ENCODE measurements at places on chromosomes 16 and 17. TPM values are rescaled to one million over a fixed set of nuclear protein-coding genes. Genes with fewer than 3 reads are reported as not detected.

SLC16A11 gene
- polyA plus RNA-seq = 0.30 TPM

SLC47A1 gene
- polyA plus RNA-seq = not detected

HAP1 gene
- polyA plus RNA-seq = 0.35 TPM

- H3K36me3 ChIP-seq = no peaks in the 10 kb centered on the region
- no peak for DNase-seq
- H3K27ac ChIP-seq = no peak overlapping the region
- no peak overlapping the region for H3K4me3 ChIP-seq
- H3K4me1 ChIP-seq = no peaks in the 10 kb centered on the region
- no peaks in the 10 kb centered on the region for H3K27me3 ChIP-seq
Measured at GRCh38 chr16:51125992-51126391, 25.1 kb downstream of the SALL1 start.

- no peak overlapping the region for H3K4me3 ChIP-seq
- DNase-seq = peak; percentile 57
- H3K27me3 ChIP-seq = no peaks in the 10 kb centered on the region
- peak overlapping the region; percentile 63 for H3K27ac ChIP-seq
- H3K36me3 ChIP-seq = no peaks in the 10 kb centered on the region
Measured at GRCh38 chr16:85306071-85306792, 194.0 kb upstream of the CIBAR2 start.

Measured in CD4-positive, CD25-positive, alpha-beta regulatory T cell (primary cell).